ENCODE measurements at places on chromosomes 4 and X.

GRCh38 chr4:140904904-140905303, 148.7 kb upstream of the TBC1D9 start:
- no peak for DNase-seq

- DNase-seq: no peak
Observed at GRCh38 chrX:140355922-140356321, 148.9 kb downstream of the SOX3 start.

GRCh38 chrX:34848281-34848680, 94.3 kb upstream of the FAM47B start:
- DNase-seq: no peak

GRCh38 chr4:83107631-83108030, 6.9 kb downstream of the PLAC8 start:
- no peak for DNase-seq

DNA sequence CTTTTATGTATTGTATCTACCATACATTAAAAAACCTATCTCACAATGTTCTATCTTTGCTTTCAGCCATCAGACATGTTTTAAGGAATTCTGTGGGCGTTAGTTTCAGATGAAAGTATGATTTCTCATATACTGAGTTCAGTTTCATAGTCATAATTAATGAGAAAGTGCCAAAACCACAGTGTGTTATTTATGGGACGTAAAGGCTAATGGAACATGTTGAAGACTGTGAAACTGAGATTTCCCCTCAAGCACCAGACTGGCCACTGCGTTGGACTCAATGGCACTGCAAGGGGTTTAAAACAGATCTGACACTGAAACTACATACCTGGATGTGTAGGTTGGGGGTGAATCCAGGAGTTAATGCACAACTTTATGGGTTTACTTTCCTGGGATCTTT, 32.0 kb downstream of the F8 start:
- no peak for DNase-seq

- no peak for DNase-seq
Observed at GRCh38 chrX:151019856-151020255, 36.7 kb downstream of the HMGB3 start.
